ENCODE measurements at places on chromosomes 7 and 10. TPM values are rescaled to one million over a fixed set of nuclear protein-coding genes. Genes with fewer than 3 reads are reported as not detected.

The PLCE1 gene
- 4.9 TPM for total RNA-seq

The ST8SIA6 gene
- total RNA-seq, result 4.9 TPM

The NME8 gene
- total RNA-seq, result not detected

The FAM25G gene
- not detected for total RNA-seq

The LEP gene
- not detected for total RNA-seq

The UCN3 gene
- total RNA-seq, result not detected

The OR6V1 gene
- total RNA-seq, result not detected

The ZNF107 gene
- total RNA-seq, result 11.0 TPM

The AKR1C2 gene
- total RNA-seq, result 39.5 TPM

The TMEM270 gene
- total RNA-seq, result not detected

The ZNF503 gene
- total RNA-seq, result 1.6 TPM

The SRGN gene
- total RNA-seq, result 22.4 TPM

The TRIM74 gene
- total RNA-seq, result not detected

The CALCR gene
- total RNA-seq, result under 0.01 TPM

The ZEB1 gene
- 41.6 TPM for total RNA-seq

The MYL10 gene
- total RNA-seq, result not detected

The SMO gene
- 8.6 TPM for total RNA-seq

The VIPR2 gene
- total RNA-seq, result 0.41 TPM

The PRLHR gene
- 2.4 TPM for total RNA-seq

The SFXN4 gene
- 21.6 TPM for total RNA-seq

The AS3MT gene
- 13.5 TPM for total RNA-seq

The NPFFR1 gene
- 1.2 TPM for total RNA-seq

The UCMA gene
- total RNA-seq, result not detected

The GJD4 gene
- not detected for total RNA-seq

The WEE2 gene
- under 0.01 TPM for total RNA-seq

The EIF5AL1 gene
- under 0.01 TPM for total RNA-seq

The OPN4 gene
- not detected for total RNA-seq

The MMP21 gene
- 0.41 TPM for total RNA-seq

The AGAP5 gene
- total RNA-seq, result 12.2 TPM

The NEUROG3 gene
- not detected for total RNA-seq

The PRPS1L1 gene
- not detected for total RNA-seq

The MYO1G gene
- 0.41 TPM for total RNA-seq

The TMEM120A gene
- total RNA-seq, result 26.1 TPM

The ELFN1 gene
- 5.7 TPM for total RNA-seq

The TSPAN13 gene
- total RNA-seq, result 148 TPM

The AGR3 gene
- not detected for total RNA-seq

The CDNF gene
- 0.82 TPM for total RNA-seq

The SMKR1 gene
- 3.7 TPM for total RNA-seq

All from frontal cortex (tissue), 4 donors.